Endodermal cell (in vitro differentiated cells): ENCODE measurements at places on chromosomes 7 and 10. TPM values are rescaled to one million over a fixed set of nuclear protein-coding genes. Genes with fewer than 3 reads are reported as not detected.

DNA sequence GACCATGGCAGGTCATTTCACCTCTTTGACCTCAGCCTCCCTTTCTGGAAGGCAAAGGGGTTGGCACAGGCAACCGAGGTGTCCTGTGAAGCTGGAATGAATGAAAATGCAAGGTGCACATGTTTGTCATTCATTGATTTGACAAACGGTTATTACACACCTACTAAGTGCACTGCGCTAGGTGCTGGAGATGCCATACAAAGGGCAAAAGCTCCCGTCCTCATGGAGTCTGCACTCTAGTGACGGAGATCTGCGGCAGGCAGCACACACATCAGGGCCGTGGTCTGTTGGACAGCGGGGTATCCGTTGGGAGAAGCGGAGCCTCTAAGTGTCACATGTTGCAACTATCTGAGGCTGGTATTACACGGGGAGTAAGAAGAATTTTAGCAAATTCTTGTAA is 44.2 kb downstream of the PRF1 start:
- DNase-seq, result no peak

GRCh38 chr7:106201164-106201563 is 83.6 kb downstream of the NAMPT start:
- no peak for DNase-seq

GRCh38 chr10:95360122-95360714 is 69.4 kb upstream of the PDLIM1 start:
- no peak for DNase-seq

- DNase-seq, result no peak
Observed at GRCh38 chr10:89869180-89869579, 167.8 kb downstream of the KIF20B start.

IL15RA gene
- 0.32 to 0.35 TPM in 2 of 3 replicates, not detected in the other for total RNA-seq

LIPK gene
- total RNA-seq, result not detected in 2 replicates

SEMA3A gene
- 37.9 to 65.0 TPM (median 43.5 TPM) in 3 replicates for total RNA-seq
